ENCODE measurements at places on chromosomes 4 and X. TPM values are rescaled to one million over a fixed set of nuclear protein-coding genes. Genes with fewer than 3 reads are reported as not detected.

DNA sequence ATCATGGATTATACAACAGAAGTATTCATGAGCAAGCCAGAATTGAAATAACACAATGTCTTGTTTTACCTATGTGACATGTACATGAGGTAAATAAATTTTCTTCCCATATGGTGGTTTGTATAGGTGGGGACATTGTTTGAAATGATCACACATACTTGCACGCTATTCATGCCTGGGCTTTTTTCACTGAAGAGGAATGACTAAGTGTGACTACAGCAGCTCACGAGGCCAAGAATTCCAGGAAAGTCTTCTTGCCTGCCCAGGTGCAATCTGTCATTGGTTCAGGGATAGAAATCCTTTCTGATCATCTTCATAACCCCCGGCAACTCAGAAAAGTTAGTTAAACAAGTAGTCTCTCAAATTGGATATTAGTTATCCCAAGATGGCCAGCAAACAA is 36.3 kb upstream of the AREG start:
- DNase-seq: no peak

DNA sequence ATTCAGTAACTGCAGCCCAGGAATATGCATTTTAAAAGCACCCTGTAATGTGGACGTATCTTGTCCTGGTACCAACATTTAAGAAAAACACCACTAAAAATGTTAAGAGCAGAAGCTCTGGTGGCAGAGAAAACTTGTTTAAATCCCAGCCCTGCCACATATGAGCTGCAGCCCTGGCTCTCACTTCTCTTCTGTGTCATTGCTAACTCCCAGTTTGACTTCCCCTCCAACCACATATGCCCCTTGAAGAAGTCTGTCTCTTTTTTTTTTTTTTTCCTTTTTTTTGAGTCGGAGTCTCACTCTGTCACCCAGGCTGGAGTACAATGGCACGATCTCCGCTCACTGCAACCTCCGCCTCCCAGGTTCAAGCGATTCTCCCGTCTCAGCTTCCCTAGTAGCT is 14.8 kb downstream of the LHFPL1 start:
- no peak for DNase-seq

DNA sequence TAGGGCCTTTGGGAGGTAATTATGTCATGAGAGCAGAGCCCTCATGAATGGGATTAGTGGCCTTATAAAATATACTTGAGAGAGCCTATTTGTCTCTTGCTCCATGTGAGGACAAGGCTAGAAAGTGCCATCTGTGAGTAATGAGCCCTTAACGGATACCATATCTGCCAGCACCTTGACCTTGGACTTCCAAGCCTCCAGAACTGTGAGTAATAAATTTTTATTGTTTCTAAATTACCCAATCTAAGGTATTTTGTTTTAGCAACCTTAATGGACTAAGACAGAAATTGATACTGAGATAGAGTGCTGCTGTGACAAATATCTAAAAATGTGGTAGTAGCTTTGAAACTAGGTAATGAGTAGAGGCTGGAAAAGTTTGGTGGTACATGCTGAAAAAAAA is 285.0 kb upstream of the DIPK2B start:
- no peak for DNase-seq

The ADH1B gene
- 171 TPM for polyA plus RNA-seq
